ENCODE measurements at places on chromosomes 12 and 14. TPM values are rescaled to one million over a fixed set of nuclear protein-coding genes. Genes with fewer than 3 reads are reported as not detected.

SERPINA10 gene
- total RNA-seq = 0.05 TPM

RIMKLB gene
- 19.8 TPM for total RNA-seq

ABCD4 gene
- 32.6 TPM for total RNA-seq

CACNA1C gene
- 0.07 TPM for total RNA-seq

MMP17 gene
- total RNA-seq = 11.0 TPM

OTX2 gene
- total RNA-seq = not detected

GAS2L3 gene
- 7.1 TPM for total RNA-seq

POTEG gene
- total RNA-seq = not detected

Measured in A549 treated with Hydrocortisone at 1 μM for 4 hours (cell line).